Fibroblast of gingiva (primary cell): ENCODE measurements at places on chromosomes 7 and 10.
A peak's percentile ranks its signal among the peaks of the same experiment; 100 is the strongest.

GRCh38 chr10:61937631-61938351 is 36.3 kb downstream of the ARID5B start:
- DNase-seq = peak; percentile 49

DNA sequence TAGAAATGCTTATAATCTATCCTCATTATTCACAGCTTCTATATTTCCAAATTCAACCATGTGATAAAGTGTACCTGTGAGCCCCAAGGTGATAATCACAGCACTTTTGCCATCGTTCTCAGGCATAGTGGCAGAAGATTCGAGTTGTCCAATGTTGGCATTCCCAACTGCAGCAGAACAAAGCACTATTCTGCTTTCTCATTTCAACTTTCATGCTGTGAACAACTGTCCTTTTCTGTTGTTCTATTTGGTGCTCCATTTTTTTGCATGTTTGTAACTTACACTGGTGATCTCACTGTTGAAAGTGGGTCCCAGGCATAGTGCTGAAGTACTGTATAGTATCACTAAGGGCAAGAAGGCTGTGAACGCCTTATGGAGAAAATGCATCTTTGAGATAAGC is 438.2 kb downstream of the PAXIP1 start:
- no peak for DNase-seq

DNA sequence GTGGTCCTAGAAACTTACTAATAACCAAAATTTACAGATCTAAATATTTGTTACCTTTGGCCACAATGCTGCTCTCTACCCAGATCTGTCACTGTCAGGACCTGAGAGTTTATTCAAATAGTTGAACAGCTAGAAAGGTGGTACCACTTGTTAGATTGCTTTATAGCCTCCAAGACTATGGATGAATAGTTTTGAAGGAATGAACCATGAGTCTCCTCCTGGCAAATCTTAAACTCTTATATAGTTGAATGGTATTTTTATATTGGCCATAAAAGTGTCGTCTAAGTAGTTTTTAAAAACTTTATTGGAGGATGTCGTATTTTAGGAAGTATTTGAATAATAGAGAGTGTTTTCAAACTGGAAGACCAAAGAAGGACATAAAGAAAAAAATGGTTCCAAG is 178.7 kb downstream of the AHR start:
- DNase-seq = no peak

GRCh38 chr10:3077940-3078630 is 10.7 kb downstream of the PFKP start:
- DNase-seq = no peak

GRCh38 chr7:150345012-150345411 is 3.6 kb upstream of the RARRES2 start:
- no peak for DNase-seq

DNA sequence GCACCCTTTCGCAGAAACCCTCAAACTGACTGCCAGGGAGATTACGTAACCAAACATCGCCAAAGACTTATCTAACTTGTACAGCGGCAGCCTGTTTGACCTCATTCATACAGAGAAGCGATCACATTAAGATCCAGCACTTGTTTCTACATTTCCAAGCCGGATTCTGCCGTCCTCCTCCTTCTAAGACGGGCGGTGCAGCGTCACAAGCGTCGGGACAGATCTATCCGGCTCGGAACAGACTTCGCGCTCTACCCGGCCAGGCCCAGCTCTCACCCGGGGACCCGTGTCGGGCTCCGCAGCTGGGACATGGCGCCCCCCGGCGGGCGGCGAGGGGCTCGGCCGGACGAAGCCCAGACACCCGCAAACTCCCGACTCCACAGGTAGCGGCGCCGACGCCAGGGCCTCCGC is 373 bp downstream of the H2AZ2 start:
- peak; percentile 79 for DNase-seq

GRCh38 chr10:73339436-73339835 is 19.2 kb downstream of the CFAP70 start:
- DNase-seq = no peak

- DNase-seq = no peak
Measured at GRCh38 chr10:102403115-102403514, 7.6 kb downstream of the NFKB2 start.

DNA sequence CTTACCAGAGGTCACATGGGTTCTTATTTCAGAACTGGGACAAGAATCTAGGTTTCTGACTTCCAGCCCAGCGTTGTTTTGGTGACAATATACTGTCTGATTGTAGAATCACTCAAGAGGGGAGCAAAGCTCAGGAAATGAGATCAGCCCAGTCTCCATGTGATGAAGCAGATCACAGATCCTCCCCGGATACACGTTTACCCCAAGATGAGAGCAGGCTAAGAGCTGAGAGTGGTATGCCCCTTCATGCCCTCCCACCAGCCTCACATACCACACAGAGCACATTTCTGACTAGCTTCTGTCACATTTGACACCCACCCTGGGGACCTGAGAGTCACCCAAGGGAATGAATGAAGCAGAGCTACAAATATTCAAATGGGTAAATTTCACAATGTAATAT is 27.1 kb upstream of the PRKCQ start:
- DNase-seq = no peak

DNA sequence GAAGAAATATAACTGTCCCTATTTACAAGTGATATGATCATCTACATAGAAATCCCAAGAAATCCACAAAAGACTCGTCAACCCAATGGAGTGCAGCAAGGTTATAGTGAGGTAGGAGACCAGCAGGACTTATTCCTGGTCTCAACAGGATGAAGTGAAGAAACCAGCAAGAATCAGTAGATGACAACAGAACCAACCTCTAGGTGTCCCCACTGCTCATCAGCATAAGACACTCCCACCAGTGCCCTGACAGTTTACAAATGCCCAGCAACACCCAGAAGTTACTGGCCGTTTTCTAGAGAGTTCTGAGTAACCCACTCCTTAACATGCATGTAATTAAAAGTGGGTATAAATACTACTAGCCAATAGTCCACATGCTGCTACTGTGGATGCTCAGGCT is 470.5 kb upstream of the LRRTM3 start:
- no peak for DNase-seq

- no peak for DNase-seq
Measured at GRCh38 chr10:29176845-29177832, 111.7 kb upstream of the LYZL1 start.

GRCh38 chr10:84095811-84096497 is 43.4 kb upstream of the GHITM start:
- DNase-seq = no peak

DNA sequence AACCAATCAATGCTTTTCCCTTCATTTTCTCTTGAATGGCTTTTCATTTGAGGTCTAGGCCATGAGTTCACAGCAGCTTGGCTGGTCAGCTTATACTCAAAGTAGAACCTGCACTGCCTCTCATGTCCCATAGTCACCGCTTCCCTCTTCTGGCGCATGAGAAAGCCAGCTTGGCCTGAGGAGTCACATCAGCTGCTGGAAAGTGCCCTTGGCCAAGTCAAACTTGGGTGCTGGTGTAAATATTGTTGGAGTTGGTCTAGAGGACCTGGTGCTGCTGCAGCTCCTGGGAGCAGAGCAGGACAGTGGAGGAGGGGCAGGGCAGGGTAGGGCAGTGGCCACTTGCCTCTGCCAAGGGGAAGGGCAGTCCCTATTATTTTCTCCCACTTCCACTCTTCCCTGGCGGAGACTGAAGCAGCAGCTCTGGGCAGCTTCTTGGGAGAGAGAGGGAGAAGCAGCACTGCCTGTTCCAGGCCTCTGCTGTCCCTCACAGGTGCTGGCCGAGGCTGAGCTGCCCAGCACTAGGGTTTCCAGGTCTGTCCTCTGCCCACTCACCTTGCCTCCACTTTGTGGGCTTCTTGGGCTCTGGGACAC is 12.8 kb downstream of the UBE2D4 start:
- DNase-seq = no peak

GRCh38 chr7:71659622-71660021 is 527.7 kb downstream of the GALNT17 start:
- DNase-seq = no peak

GRCh38 chr10:62561151-62561550 is 187.0 kb downstream of the ZNF365 start:
- DNase-seq = no peak

- DNase-seq = no peak
Measured at GRCh38 chr10:70376436-70377378, 5.7 kb downstream of the LRRC20 start.

DNA sequence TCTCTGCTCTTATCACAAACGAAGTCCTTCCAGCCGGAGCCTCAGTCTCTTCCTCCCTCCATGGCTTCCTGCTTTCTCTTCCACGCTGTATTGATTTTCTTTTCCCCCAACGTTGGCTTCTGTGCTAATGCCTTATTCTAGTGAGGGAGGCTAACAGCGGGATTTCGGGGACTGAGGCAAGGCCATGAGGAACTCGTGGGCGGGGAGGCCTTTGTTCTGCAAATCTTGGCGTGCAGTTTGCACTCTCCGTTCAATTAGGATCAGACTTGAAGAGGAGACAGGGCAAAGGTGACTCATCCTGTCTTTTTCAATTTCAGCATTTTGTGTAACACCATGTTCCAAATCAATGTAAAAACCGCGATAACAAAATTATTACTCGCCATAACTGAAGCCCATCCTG is 25.3 kb downstream of the EN2 start:
- no peak for DNase-seq

- no peak for DNase-seq
Measured at GRCh38 chr10:11511321-11511720, 100.1 kb downstream of the USP6NL start.

DNA sequence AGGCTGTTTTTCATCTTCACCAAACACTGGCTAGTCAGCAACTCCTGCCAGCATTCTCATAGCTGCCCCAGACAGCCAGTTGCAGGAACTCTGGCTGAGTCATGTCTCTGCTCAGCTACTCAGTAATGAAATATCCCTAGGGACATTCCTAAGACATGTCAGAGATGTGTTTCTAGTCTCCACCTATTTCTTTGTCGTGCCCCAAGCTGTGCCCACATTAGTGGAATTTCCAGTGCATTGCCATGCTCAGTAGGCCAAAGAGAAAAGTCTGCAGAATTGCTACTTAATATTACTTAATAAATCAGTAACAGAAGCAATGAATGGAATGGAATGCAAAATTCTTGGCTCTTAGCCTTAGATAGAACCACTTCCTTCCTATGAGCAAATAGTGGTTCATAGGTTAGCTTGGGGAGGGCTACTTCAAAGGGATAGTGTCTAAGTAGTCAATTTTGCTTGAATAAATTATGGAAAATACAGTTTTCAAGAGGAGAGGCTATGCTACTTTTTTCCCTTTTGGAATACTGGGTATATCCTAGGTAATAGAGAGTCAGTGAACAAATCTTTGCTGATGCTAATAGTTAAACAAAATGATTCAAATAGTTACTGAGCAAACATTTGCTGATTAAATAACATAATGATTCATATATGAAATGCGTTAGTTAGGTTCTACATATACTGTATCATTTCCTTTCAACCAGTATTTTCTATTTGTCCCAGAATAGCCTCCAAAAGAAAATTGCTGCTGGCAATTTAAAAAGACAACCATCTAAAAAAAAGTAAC is 23.6 kb upstream of the SEMA3C start:
- peak; percentile 99 for DNase-seq

- no peak for DNase-seq
Measured at GRCh38 chr10:103653581-103654037, 160.1 kb downstream of the NEURL1 start.

- DNase-seq = no peak
Measured at GRCh38 chr7:159098811-159099655, 45.6 kb downstream of the VIPR2 start.

DNA sequence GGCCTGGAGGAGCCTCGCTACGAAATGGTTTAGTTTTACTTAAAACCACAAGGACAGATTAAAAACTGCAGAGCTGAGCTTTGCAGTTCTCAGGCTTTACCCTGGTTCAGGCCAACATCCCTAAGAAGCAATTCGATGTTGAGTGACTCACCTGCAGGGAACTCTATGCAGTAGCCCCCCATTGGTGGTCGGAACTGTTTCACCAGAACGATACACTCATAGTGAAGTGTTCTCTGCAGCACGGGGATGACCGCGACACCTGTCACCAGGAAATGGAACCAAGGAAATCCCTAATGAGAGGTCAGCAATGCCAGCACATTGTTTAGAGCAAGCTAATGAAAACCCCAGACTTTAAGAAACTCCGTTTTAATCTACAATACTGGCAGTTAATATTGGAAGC is 18.0 kb downstream of the NUDT5 start:
- DNase-seq = no peak

GRCh38 chr7:100687261-100687660 is 6.8 kb downstream of the GIGYF1 start:
- DNase-seq = no peak

GRCh38 chr10:7667262-7668141 is 736 bp upstream of the ITIH5 start:
- no peak for DNase-seq

DNA sequence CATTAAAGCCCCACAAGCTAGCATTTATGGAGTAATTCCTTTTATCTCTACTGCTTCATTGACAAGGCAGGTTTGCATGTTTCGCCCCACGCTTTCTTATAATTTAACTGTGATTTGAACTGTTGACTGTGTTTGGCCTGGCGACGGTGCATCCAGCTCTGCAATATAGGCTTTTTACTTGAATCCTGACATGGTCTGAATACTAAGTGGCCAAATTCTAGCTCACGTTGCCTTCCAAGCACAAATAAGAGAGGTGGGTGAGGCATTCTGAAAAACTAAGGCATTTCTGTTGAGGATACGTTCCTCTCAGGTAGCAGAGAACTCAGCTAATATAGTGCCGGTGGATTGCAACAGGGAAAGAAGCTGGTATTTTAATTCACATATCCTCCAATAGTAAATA is 61.8 kb downstream of the NRP1 start:
- DNase-seq = no peak

GRCh38 chr10:74868392-74868977 is 42.1 kb downstream of the KAT6B start:
- DNase-seq = no peak

DNA sequence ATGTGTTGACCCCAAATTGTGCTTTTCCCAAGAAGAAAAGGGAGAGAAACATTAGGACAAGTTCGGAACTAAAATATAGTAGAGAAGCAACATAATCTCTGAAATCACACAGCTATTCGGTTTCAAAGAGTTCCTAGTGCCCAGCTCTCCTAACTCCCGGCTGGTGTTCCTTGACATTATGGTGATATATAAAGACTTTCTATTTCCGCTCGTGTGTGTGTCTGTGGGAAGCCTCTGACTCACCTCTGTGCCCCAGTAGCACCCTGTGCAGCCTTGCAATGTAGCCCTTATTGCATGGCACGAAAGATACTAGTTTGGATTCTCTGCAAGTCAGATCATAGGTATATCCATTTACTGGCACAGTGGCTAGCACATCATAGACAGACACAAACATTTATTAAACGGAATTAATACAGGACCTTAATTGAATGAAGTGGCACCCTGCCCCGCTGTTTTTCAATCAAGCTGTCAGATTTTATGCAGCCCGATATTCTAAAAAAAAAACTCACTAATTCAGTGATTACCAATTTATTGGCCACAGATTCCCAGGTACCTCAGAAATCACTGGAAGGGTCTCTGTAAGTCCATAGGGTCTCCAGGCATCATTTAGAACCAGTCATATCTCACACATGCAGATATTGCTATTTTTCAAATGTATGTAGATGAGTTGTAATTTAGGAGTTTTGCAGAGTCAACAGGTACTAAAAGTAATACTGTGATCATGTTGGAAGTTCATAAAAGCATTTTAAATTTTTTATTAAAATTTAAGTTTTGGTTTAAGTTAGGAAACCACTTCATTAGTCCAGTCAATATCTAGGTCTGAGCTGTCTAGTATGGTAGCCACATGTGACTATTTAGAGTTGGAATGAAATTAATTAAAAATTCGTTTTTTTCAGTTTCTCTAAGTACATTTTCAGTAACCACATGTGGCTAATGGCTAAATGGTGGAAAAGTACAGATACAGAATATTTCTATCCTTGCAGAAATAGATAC is 43.3 kb downstream of the SFTPD start:
- peak; percentile 14 for DNase-seq
